ENCODE measurements at places on chromosomes 2 and 18.

DNA sequence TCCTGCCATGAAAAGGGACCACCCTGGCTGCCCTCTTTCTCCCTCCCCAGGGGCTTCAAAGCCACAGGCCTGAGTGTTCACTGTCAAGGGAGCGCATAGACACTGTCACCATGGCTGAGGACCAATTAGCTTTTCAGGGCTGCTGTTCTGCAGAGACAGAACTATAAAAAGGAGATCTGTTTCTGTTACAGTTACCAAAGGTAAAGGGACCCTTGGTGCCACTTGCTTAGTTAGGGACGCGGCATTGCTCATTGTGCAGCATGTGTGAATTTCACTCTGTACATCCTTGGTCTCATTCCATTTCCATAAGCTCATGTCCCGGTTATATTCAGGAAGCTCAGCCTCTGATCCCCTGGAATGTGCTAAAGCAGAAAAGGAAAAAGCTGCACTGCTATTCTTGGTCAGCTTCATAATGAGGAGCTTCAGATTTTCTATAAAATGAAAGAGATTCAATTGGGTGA lies 55.5 kb upstream of the RNF152 start:
- DNase-seq: no peak

DNA sequence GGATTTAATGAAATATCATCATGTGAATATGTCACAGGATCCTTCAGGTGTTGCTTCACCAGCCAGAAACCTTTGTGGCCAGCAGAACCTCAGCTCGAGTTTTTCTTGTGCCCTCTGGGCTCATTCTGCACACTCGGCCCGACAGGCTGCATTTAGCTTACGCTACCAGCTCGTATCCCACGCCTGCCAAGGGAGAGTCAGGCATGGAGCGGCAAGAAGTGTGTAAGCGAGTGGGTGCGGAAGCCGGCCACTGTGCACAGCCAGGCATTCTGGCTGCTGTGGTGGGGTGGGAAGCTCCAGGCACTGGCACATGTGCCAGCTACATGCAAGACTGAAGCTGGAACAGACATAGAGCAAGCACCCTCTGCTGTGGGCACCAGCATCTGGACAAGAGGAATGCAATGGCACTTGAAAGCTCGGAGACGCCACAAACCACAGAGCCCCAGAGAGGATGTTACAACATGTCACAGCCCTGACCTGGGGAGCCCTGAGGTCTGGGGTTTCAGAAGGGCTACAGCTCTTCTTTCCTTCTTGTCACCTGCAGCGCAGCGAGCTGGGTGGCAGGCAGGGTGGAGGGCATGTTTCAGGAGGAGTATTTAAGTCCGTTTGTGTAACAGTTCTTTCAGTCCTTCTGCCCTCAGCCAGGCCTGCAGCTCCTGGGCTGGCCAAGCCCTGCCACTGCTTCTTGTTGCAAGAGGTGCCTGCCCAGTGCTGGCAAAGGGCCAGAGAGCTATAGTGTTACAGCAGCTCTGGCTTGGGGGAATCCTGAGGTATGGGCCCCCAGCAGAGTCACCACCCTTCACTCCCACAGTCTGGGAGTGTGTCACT lies 257.3 kb upstream of the HNMT start:
- DNase-seq: no peak

DNA sequence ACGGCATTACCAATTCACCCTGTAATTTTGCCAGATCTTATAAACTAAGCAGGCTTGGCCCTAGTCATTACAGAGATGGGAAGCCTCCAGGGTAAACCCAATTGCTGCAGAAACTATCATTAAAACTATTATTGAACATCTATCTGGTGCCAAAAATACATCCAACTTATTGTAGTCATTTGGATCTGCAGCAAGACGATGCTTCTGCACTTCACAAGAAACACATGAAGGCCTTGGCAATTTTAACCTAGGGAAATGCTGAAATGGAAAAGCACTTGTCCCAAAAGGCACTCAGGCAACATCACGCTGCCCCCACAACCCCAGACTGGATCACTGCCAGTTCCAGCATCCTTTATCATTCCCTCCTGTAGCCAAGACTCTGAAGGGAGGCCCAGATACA lies 85.3 kb upstream of the ACVR2A start:
- no peak for DNase-seq

DNA sequence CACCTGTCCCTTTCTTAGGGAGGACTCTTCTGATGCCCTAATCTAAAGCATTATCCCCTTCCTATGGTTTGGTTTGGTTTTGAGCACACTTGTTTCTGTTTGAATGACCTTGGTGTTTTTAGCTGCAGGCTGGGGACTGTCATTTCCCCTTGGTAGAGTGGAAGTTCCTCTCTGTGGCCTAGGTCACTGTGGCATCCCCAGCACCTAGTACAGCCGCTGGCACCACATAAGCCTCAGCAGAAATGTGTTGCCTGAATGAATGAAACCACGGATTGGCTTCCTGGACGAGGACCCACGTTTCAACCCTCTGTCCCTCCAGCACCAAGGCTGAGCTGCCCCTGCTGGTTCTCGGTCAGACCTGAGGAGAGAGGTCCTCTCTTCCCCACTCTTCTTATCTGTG lies 159.9 kb downstream of the CTIF start:
- DNase-seq: no peak

DNA sequence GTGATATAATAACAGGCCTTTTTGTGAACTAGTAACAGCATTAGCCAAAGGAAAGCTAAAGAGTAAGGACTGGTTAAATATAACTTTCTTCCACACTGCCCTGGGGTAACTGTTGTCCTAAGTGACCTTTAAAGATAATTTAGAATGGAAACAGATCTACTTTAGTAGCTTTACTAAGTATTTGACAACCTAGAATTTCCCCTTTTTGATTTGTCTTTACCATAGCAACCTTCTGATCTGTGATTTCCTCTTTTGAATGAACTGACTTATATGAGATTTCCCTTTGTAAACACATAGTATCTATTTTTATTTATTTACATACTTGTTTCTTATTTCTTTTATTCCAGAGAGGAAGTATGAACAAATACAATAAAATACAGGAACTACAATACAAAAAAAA lies 10.5 kb upstream of the KLF7 start:
- DNase-seq: no peak

GRCh38 chr2:172437419-172438341 lies 10.3 kb downstream of the ITGA6 start:
- DNase-seq: no peak

GRCh38 chr18:51655327-51655698 lies 457.8 kb upstream of the MEX3C start:
- no peak for DNase-seq

- DNase-seq: no peak
Observed at GRCh38 chr18:6057604-6058003, 162.3 kb upstream of the TMEM200C start.
